ENCODE measurements at places on chromosomes 3 and 15.

DNA sequence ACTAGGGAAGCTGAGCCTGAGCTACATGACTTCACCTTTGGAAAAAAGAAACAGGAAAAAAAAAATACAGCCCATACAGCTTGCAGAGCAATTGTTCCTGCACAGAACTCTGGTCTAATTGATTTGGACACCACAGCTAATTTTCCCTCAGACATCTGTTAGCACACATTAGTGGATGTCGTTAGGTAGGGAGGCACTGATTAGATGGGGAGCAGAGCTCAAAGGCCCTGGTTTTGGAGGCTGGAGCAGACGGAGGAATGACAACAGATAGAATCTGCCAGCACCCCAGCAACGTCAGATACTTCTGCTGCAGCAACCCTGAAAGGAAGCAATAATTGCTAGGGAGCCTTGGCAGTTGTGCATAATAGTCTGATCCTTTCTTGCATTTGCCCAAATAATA, 398.9 kb downstream of the LSAMP start:
- DNase-seq: no peak

DNA sequence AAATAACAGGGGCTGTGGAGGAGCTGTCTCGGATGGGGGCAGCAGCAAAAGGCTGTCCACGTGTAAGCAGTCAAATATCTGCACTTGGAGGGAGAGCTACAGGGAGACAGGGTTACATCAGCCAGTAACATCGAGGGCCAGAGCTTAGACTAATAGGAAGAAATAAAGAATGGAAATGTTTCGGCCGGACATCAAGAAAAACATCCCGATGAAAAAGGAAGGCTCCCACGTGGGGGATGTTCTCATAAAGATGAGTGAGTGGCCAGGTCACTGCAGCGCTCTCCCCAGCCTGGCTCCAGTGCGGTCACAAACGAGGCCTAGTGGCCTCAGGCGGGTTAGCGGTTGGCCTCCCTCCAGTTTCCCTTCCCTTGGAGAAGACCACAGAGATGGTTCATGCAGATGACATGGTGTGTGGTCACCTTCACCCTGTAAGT, 56.1 kb upstream of the WNT5A start:
- no peak for DNase-seq

- no peak for DNase-seq
Observed at GRCh38 chr3:86982883-86983282, 8.1 kb downstream of the VGLL3 start.

DNA sequence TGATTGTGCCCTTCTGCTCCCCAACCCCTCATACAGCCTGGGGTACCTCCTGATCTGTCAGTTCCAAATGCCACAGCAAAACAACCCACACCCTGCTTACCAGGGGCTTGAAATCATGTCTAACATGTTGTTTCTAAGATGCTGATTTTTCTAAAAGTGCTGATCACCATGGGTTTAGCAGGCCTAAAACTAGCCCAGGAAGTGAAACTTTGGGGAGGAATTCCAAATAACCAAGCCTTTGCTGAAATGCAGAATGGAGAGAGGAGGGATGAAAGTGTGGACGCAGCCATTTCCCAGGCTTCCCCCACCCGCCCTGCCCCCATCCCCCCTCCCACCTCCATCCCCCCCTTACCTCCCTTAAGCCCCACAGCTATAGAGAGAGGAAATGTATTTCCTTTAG, 2.0 kb upstream of the HRH1 start:
- no peak for DNase-seq

GRCh38 chr3:77190374-77190773, 150.5 kb downstream of the ROBO2 start:
- no peak for DNase-seq

- no peak for DNase-seq
Observed at GRCh38 chr3:15155840-15156360, 50.1 kb upstream of the CAPN7 start.

DNA sequence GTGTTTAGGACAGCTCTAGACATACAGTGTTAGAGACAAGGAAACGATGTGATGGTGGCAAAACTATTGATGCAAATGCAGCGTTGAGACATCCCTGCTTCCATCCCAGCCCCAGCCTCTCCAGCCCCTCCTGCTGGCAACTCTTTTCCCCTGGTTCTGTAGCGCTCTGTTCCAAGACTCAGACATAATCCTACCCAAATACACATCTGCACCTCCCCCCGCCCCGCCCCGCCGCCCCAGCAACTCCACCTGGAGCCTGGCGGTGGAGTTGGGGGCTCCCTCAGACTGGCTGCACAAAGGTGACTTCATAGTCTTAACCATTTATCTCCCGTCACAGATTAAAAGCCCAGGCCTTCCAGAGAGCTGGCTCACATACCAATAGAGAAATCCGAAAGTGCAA, 7.2 kb upstream of the SEC22A start:
- DNase-seq: no peak

DNA sequence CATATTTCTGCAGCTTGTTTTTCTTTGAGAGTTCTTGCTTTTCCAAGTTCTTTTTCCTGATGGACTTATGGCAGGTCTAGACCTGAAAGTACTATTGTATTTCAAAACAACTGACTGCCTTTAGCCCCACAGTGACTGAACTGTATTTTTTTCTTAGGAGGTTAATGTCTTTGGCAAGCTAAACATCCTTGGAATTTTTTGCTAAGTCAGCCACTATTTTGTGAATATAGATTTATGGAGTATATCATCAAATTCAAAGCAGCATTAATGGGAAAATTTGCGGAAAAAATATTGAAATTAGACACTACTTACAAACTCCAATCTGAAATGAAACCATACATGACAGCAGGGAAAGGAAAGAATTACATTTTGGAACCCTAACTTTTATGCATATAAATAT, 8.6 kb downstream of the PIK3CA start:
- DNase-seq: no peak

DNA sequence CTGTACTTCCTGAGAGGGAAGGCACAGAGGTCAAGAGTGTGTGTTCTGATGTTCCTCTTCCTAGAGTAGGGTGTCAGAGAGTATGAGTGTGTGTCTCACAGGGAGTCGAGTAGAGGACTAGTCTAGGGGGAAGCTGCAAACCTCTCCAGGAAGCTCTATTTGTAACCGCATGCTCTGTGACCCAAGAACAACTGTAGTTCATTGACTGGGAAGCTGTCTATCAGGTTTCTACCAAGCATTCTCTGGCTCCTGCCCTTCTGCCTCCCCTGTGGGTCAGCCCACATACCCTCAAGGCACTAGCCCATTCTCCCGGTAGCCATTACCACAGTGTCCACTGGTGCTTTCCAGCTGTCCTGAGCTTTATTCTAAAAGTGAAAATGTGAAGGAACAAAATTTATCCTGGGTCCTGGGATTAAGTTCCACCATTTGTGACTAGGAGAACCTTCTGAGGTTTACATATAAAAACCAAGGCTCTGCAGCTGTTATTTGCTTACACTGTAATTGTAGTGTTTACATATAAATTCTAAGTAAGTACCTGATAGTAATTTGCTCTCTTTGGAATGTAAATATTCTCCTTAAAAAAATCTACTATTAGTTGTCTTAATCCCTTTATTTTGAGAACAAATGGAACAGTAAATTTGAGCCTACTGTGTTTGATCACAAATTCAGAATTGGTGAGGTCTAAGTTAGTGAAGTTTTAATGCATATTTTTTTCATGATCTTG, 40.7 kb downstream of the MYRIP start:
- DNase-seq: no peak

DNA sequence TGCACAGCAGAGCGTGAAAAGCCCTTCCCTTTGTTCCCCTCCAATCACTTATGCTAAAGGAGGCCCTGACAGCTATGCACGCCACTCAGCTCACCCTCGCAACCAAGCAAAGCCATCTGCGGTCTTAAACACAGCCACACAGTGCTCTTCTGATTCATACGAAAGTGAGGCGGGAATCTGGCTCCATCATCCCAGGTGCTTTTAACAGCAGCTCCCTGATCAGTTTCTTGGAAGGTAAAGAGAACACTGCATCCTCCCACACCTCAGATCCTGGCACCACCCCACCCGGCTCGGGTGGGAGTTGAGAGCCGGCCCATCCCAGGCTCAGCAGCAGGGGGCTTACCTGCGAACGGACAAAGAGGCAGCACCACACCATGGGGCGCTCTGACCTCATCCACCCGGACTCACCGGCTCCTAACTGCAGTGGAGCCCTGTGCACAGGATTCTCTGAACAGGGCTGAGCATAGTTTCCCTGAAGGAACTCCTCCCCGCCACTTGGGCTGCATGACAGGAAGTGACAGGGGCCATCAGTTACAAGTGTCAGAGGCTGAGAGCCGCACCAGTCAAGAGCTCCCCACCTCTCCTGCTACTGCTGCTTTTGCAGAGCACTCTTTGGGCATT, 114.3 kb upstream of the ARHGEF3 start:
- peak; percentile 23 for DNase-seq

DNA sequence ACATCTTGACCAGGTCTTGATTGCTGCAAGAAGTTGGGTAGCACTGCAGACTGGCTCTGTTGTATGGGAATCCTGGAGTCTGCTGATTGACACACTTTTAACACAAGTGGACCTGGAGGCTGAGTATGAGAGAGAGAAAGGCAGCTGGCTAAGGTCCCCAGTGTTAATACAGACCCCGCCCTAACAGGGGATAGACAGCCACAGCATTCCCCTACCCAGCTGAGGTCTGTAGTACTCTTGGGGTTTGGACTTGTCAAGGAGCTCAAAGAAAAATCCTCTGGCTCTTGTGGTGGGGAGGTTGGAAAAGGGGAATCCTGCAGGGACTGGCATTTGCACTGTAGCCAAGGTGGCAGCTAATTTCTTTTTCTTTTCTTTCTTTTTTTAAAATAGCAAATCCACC, 192.7 kb downstream of the ZNF621 start:
- DNase-seq: no peak

GRCh38 chr3:161187046-161187445, 34.1 kb upstream of the NMD3 start:
- DNase-seq: no peak

- no peak for DNase-seq
Observed at GRCh38 chr15:85515212-85515611, 134.8 kb downstream of the AKAP13 start.

- DNase-seq: no peak
Observed at GRCh38 chr15:57544848-57545480, 46.7 kb upstream of the MYZAP start.

- DNase-seq: no peak
Observed at GRCh38 chr3:12810961-12811360, 14.5 kb downstream of the CAND2 start.

DNA sequence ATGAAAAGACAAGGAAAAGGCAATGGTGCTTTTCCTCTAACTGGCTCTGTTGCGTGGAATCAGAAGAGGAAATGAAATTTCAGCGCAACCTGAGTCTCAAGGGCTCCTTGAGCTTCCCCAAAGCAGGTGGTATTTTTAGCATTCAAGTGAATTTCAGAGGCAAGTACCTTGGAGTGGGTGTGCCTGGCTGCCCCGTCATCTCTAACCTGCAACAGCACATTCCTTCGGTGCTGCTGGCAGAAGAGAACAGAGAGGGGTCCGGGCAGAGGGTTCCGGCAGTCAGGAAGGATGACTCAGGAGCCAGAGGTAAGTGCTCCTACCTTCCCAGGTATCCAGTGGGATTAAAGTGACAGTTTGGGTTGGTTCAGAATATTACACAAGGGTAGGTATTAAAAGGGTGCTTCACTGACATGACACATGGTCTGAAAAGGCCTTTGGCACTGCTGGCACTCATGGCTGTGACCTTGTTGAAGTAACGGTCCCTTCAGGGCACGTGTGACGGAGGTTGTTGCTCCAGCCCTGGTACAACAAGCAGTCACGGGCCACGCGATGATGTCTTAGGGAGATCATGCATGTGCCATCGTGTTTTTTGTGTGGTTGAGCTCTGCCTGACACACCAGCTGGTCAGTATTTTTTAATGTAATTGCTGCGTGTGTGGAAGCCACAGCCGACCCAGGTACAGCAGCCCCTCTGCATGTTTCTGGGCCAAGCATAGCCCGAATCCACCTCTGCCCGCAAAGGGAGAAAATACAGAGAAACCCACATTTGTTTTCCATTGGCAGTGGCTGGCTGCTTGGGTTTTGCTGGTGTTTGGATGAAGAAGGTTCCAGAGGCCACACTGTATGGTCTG, 75.7 kb downstream of the LRRK1 start:
- no peak for DNase-seq

- no peak for DNase-seq
Observed at GRCh38 chr3:141147657-141148056, 84.0 kb upstream of the PXYLP1 start.
